Urinary bladder (tissue), 4 donors: ENCODE measurements at places on chromosomes 4 and X. TPM values are rescaled to one million over a fixed set of nuclear protein-coding genes. Genes with fewer than 3 reads are reported as not detected.

DNA sequence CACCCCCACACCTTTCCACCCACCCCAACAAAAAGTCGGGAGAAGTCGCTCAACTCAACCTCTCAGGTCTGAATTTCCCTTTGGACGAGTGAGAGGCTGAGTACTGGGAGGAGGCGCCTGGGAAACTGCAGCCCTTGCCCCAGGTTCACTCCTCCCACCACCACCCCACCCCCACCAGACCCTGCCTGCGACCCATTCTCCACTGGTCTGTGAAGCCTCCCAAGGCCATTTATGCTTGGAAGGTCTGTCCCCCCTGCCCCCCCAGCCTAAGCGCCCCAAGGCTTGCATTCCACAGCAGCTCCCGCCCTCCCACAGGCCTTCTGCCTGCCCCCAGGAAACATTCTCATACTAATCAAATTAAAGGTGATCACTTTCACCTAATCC lies 27.2 kb downstream of the ELF4 start:
- DNase-seq, result no peak

DNA sequence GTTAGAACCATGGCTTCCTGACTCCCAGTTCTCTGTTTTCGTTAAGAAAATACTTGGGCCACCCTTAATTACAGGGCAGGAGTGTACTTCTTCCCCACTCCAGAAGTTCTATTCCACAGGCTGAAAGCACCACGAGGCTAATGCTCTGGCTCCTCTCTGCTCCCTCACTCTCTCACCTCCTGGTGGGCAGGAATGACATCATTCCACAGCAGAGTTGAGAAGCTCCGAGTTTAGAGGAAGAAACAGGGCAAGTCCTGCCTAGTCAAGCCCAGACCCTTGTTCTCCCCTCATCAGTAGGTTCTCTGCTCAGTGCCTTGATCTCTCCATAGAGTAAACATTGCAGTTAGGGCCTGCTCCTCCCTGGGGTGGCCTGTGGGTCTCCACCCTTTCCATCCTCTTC lies 343.8 kb upstream of the CLNK start:
- no peak for DNase-seq

DNA sequence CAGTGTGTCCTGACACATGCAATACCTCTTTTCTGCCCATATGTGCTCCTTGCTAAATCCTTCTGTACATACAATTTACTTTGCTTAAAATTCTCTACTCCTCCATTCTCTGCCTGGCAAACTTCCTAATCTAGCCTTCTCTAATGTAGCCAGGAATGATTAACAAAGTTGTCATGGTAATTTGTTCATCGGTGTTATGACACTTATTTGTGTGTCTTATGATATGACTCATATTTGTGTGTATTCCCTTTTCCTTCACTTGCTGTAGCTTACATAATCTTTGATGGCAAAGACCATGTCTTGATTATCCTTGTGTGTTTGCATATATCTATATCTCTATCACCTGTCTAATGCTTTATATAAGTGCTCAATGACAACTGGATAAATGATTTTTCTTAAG lies 133.3 kb downstream of the COL25A1 start:
- no peak for DNase-seq

- DNase-seq, result no peak
These were observed 27.1 kb upstream of the SLC25A6 start for GRCh38 chrX:1418901-1419544.

GRCh38 chr4:141133146-141133998 lies at the start of gene RNF150:
TSS of gene RNF150 (minus strand) at chr4:141133469.
- peak; percentile 87 for DNase-seq

DNA sequence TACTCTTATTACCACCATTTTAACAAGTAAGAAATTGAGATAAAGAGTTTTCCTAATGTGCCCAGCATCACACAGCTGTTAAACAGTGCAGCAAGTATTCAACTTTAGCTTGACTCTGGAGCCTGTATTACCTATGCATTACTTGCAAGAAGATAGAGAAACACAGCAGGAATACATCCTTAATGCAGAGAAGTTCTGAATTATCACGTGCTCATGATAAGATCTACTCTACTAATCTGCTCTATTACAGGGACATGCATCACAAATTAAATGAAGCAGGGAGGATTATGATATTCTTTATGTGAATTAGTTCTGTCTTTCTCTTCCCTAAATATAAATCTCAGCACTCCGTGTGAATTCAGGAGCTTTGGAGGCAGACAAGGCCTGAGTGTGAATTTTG lies 39.0 kb upstream of the PDGFC start:
- no peak for DNase-seq

ENPEP gene
- total RNA-seq, result 45.6 TPM
